ENCODE measurements at places on chromosomes 7 and 10.

DNA sequence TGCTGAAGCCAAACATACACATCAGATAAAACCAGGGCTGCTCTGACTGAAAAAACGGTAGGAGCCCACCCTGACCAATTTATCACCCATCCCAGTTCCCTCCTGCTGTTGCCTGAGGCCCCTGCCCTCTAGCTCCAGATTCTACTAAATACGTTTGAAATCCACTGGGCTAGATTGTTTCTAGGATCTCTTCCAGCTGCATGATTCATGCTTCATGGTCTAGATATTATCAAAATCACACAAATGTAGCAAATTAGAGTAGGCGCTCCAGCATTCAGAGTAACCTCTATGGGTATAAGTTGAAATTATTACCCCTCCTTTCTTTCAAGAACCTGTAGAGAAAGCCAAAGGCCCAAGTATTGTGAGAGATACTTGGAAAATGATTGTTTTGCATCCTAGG is 151.2 kb upstream of the FAM13C start:
- no peak for DNase-seq

GRCh38 chr7:148211740-148212151 is 378.8 kb upstream of the C7orf33 start:
- no peak for DNase-seq

GRCh38 chr7:86025807-86026206 is 617.9 kb upstream of the GRM3 start:
- no peak for DNase-seq

GRCh38 chr7:157461573-157462418 is 125.0 kb downstream of the DNAJB6 start:
- no peak for DNase-seq

GRCh38 chr7:106864298-106865081 is 592 bp upstream of the PIK3CG start:
- DNase-seq: no peak

DNA sequence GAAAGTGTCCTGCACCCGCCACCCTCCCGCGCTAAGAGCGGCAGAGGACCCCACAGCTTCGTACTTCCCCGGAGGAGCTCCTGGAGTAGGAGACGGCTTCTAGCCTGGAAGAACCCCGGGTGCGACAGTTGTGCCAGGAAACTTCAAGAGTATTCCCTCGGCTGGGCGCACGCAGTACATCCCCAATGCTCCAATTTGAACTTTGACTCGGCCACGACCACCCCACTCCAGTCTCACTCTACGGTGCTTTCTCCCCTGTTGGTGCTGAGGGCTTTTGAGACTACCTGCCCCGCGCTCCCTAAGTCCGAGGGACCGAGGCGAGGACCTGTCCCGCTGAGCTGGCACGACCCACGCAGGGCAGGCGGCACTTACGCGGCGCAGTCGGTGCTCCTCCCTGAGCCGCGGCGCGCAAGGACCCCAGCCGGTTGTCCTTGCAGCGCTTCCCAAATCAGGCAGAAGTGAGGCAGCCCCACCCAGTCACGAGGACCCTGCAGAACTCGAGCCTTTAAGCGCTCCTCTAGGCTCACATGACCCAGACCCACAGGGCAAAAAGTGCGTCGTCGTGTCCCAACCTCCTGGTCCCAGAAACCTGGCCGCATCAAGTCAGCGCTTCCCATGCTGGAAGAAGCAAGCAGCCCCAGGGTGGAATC is at the start of gene CPVL:
TSS of gene CPVL (minus strand) at position 481 of the 650 bp plus-strand sequence. CDS start 25,476 bp downstream, outside the sequence.
- DNase-seq: no peak

DNA sequence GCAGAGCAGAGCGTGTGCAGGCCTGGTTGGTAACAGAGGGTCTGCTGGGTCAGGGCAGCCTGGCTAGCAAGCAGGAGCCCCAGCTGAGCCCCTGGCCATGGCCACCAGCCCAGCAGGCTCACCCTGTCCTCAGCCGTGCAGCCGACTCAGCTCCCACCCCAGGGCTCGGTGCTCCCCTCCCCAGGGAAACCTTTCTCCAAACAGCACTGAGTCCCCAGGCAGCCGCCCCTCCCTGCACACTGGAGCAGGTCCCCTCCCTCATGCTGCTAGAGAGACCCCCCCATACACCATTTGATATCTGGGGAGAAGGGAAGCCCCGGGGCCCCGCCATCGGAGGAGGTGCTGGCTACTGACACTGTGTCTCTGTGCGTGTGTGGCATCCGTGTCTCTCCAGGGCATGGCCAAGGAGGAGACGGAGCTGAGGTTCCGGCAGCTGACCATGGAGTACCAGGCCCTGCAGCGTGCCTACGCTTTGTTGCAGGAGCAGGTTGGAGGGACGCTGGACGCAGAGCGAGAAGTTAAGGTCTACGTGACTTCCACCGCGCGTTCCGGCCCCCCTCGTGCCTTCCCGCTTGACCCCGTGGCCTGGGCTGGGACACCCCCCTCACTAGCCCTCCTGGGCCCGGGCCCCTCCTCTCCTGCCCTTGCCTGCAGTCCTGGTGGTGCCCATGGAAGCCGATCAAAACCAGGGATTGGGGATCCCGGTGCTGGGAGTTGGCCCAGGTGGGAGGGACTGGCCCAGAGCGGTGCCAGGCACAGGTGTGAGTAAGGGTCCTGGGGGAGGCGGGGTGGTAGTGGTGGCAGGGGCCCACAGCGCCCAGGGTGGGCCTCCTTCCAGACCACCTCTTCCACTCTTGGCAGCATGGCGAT is 45.0 kb upstream of the DPYSL4 start:
- DNase-seq: no peak

GRCh38 chr7:50336894-50337703 is 32.6 kb downstream of the IKZF1 start:
- DNase-seq: no peak

DNA sequence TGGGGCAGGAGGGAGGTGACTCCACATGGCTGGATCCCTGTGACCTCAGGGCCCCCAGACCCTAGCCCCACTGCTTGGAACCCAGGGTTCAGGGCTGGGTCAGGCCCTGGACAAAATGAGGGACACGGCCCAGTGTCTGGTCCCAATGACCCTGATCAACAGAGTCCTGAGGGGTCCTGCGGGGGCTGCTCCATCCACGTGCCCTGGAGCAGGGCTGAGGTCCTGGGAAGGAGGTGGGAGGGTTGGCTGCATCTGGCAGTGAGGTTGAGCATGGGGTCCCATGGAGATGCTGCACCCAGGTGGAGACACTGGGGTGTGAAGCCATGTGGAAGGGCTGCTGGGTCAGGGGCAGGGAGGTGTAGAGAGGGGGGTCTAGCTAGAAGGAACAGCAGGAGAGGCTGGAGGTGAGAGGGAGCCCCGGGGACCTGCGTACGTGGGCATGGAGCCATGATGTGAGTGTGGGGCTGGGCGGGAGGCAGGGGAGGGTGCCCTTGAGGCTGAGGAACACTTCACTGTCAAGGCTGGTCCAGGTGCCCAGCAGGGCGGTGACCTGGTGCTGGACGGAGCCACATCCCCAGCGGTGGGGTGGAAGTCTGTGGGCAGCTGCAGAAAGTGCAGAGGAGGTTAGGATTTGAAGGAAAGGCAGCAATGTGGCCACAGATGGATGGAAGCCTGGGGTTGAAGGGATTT is 604 bp downstream of the SCART1 start:
- DNase-seq: no peak

- no peak for DNase-seq
Measured at GRCh38 chr7:26417911-26418413, 126.3 kb downstream of the SNX10 start.

DNA sequence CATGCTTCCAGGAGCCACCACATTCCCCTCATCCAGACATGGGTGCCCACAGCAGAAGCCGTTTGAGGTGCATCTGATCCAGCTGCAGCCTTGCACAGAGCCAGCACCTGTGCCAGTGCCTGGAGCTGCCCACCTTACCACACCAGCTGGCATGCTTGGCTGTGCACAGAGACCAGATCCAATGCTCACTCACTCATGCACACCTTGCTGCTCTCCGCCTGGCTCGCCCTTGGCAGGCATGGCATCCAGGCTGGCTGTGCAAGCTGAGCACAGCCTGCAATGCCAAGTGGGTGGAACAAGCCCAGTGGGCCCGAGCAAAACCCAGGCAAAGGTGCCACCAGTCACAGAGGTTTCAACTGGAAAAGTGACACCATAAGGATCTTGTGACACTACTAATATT is 66.9 kb upstream of the SEMA3A start:
- DNase-seq: no peak

GRCh38 chr7:28687537-28687936 is 270.6 kb downstream of the TRIL start:
- no peak for DNase-seq

GRCh38 chr7:137957887-137958286 is 44.0 kb downstream of the CREB3L2 start:
- no peak for DNase-seq

DNA sequence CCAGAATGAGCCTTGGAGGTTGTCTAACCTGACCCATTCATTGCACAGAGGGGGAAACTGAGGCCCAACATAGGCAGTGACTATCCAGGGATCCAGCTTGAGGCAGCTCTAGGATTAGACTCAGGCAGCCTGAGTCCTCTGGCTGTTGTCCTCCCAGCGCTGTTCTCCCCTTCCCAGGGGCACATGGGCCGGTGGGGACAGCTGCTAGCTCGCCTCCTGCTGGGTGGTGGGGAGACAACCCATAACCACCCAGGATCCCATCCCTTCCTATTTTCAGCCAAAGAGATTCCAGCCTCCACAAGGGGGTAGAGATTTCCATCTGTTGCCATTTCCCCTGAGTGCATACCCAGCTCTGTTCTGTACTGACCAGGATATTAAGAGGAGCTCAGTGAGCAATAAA is 145.1 kb upstream of the GPR26 start:
- no peak for DNase-seq

DNA sequence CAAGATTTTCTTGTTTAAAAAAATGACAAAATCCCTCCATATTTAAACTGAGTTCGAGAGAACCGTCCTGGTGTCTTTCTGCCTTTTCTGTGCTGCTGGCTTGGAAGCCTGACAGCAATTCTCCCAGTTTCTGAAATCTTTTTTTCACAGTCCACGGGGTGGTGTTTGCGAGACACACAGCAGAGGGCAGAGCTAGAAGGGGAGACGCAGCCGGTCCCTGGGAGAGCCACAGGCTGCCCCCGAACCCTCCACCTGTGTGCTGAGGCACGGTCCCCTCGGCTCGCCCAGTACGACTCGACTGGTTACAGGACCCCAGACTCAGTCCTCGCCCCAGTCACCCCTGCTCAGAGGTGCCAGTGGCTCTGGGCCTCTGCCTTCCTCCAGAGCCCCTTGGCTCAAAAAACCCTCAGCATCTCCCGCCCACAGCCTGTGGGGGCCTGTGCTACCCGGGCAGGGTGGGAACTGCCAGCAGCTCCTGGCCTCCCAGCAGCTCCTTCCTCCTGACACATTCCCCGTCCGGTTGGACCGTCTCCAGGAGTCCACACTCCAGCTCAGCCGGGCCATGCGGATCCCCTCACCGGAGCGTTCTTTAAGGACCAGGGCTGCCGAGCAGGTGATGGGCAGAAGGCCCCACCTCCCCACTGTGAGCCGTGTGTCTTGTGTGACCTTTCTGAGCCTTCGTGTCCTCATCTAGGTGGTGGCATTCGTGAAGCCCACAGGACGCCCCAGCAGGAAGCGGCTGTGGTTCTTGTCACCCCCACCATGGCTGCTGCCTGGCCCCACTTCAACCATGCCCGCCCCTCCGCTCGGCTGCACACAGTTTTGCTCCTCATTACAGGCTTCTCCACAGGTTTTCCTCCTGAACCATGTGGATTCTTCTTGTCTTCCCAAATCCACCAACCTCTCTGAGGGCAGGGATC is 52.3 kb upstream of the EN2 start:
- no peak for DNase-seq

DNA sequence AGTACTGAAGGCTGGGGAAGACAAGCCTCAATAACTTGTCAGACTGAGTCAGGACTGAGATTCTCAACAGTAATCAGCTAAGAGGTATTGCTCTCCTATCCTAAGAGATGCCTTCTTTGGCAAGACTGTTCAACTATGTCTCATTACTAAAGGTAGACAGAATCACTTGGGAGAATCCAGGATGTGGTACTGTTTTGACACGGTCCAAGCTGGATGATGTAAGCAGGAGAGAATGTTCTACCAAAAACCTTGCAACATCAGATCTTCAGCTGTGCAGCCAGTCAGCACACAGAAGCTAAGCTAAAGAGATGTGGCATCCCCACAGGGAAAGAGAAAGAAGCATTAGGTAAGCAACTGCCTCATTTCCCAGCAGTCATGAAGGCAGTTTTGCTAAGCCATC is 391.4 kb downstream of the NRG3 start:
- DNase-seq: no peak

- DNase-seq: no peak
Measured at GRCh38 chr7:25055520-25056220, 69.4 kb downstream of the CYCS start.

DNA sequence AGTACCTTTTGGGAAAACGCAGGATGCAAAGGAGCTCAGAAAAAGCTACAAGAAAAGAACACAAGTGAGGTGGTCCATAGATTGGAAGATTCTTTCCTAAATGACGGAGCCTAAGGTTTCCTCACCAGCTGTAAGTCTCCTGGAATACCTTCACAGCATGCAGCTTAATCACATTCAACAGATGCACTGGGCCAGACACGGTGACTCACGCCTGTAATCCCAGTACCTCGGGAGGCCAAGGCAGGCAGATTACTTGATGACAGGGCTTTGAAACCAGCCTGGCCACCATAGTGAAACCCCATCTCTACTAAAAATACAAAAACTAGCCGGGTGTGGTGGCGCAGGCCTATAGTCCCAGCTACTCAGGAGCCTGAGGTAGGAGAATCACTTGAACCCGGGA is 228.7 kb downstream of the FRMD4A start:
- DNase-seq: no peak

- DNase-seq: no peak
Measured at GRCh38 chr7:1025743-1026581, 18.4 kb upstream of the GPR146 start.

GRCh38 chr7:82164813-82165212 is 278.8 kb downstream of the CACNA2D1 start:
- DNase-seq: no peak

- DNase-seq: no peak
Measured at GRCh38 chr7:42253316-42253715, 16.3 kb upstream of the GLI3 start.

DNA sequence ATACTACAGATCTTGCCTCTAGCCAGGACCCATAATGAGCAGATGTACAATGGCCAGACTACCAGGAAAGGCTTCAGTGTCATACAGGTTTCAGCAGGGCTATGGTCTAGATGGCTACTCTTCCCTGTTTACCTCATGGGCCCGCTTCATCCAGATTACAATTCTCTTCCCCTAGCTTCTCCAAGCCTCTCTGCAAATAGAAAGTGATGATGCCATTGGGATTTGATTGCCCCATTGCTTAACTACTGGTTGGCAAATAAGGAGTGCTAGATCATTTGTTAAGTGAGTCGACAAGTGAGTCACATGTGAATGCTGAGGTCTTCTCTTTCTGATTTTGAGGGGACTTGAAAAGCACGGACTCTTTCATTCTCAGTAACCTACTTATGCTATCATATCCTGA is 361.5 kb upstream of the LRRTM3 start:
- DNase-seq: no peak

GRCh38 chr10:35925493-35925892 is 283.4 kb upstream of the FZD8 start:
- DNase-seq: no peak

GRCh38 chr7:103445228-103446048 is 569 bp downstream of the SLC26A5 start:
- DNase-seq: no peak
